ENCODE measurements at places on chromosomes 12 and 14.

DNA sequence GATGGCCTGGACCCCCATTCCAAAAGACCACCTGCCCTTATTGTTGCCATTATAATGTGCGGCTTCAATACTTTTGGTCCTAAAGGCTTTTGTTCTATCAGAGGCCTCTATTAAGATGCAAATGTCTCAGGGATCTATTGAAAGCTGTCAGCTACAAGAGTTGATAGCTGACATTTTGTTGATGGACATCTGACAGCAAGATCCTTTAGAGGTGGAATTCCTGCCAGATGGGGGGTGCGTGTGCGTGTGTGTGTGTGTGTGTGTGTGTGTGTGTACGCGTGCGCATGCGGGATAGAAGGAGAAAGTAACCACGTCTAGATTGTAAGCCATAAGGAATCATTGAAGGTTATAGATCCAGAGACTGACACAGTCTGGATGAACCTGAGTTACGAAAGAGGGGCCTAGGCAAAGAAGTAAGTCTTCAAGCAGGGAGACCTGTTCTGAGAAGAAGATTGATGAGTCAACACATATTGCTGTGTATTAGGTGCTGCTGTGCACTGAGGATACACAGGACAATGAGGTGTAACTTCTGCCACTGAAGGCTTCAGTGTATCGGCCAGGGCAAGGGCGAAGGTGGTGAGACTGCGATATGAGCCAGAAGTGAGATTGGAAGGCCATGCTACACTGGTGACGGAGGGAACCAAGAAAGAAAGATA, 89.2 kb downstream of the PRMT8 start:
- DNase-seq: no peak

DNA sequence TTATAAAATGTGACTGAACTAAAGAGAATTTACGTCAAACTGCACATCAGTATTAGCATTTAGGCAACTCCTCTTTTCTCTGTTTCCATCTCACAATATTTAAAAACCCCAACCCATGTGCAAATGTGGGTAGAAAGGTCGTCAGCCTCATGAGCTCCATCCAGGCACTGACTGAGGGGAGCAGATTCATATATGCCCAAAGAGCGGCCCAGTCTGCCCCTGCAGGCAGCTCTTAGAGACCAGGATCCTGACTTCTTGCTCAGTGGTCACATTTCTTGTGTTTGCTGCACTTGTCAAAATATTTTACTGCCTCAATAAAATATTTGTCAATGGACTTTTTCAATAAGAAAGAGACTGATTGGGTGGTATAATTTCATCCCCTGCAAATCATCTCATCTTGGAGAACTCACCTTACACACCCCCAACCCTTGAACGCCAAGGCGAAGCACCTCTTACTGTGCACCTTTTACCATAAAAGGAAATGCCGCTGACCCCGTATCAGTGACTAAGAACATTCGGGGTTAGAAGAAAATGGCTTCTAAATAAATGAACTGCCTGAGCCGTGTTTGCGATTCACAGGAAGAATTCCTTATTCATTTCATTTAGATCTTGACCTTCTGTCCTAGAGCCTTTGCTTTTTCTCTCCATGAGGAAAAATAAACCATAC, 418.8 kb downstream of the BCL11B start:
- DNase-seq: no peak

- DNase-seq: no peak
Measured at GRCh38 chr12:47899466-47899865, 5.3 kb downstream of the VDR start.

DNA sequence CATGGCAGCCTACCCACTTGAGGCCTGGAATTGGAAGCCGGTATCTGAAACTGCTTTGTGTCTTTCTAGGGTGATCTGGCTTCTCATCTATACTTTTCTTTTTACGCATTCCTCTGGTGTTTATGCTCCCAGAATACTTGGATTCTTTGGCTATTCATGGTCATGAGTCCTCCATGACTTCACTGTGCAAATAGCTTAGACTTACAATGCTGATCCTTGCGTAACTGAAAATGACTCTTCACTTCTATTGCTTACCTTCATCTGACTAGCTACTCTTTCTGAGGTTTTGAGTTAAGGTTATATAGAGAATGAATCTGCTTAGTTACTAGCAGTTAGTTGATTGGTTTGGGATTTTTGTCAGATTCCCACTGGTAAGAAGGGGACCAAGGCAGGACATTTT, 121.7 kb upstream of the NOVA1 start:
- no peak for DNase-seq

DNA sequence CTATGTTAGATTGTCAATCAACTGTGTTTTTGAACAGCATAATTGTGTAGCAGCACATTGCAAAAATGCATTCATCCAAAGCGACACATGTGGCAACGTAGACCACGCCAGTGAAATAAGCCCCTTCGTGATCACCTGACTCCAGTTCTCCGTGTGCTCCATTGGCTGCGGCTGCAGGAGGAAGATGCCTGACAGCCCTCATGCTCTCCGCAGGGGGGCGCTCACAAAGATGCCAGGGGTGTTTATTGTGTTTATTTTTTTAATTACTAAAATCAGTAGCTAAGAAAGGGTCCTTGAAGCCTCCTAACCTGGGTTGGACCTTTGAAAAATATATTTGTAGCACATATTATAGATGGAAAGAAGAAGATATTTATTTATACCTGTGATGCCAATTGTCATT, 116.3 kb downstream of the SLC15A4 start:
- no peak for DNase-seq

DNA sequence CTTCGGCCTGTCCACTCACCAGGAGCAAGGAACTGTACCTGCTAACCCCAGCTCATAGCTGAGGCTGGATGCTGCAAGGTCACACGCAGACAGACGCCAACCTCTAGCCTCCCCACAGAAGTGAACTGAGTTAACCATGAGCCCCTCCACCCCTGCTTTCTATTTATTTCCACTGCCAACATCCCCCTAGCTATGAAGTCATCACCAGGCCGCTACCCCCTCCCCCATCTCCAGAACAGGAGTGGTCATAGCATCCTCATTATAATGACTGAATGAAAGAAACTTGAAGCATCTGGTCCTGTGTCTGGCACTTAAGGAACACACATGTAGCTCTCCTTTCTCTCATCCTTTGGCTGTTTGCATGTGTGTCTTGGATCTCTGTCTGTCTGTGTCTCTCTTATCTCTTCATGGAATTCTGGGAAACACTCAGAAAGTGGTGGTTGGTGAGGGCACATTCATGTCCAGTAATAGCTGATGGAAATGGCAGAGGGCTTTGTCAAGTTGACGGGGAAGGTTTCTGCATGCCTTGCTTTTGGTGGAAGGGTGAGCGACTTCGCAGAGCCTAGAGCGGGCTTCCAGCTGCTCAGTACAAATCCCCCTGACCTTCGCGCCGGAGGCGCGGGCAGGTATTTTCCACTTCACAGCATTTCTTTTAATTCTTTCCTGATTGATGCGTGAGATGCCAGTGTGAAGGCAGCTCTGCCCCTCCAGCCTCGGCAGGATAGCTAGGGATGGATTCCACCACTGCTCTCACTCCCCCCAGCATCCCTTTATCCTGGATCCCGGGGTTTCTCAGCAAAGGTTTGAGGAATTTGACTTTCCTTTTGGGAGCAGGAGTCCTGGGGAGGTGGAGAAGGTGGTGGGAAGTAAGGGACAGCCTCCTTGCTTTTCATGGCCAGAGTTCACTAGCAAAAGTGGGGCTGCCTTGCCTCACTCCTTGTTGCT, 198.2 kb downstream of the CHST11 start:
- no peak for DNase-seq

DNA sequence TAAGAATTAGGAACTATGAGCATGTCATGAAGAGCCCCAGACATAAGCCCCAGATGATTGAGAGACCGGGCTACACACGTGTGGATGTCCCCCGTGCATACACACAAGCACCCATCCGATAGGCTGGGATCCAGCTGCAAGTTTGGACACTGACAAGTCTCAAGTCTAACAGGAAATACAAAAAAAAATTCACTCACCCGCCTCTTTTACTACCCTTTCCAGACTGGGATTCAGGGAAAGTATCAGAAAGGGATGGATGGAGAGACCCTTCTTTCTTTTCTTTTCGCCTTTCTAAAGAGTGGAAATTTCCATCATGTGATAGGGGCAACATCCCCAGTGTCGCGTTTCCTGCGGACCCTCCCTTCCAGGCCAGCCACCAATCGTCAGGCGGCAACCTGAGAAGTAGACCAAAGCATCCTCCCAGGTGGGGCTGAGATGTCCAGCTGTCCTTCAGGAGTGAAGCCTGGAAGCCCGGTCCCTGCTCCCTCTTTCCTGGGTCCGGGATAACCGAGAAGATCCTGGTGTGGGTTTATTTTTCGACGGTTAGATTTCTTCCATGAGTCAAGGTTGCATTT, 6.4 kb upstream of the SLC38A4 start:
- DNase-seq: no peak

- DNase-seq: no peak
Measured at GRCh38 chr12:107328442-107329133, 235.2 kb upstream of the CRY1 start.

- DNase-seq: no peak
Measured at GRCh38 chr12:51378749-51379148, 12.5 kb downstream of the GALNT6 start.

DNA sequence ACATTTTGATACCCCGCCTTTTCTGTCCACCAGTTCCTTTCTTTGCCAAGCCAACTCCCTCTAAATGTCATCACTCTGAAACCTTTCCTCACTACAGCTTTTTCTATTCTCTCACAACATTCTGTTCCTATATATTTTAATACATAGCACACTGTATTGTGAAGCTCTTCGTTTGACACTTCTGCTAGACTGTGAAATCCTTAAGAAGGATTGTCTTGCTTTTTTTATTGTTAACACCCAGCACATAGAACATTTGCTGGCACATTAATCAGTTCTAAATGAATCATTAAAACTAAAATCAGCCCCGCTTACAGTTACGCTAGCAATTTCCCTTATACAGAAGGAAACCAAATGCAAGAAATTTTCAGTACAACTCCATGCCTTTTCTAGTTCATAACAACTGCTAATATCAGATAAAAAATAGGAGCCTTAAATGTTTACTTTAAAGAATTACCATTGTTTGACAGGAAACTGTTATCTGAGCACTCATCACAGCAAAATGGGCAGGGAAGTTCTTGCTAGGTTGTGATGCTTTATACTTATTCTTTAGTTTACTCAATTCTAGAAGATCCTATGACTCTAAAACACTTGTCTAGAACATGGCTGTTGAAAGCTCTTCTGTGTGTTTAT, 93.5 kb downstream of the PPP1R12A start:
- DNase-seq: no peak

DNA sequence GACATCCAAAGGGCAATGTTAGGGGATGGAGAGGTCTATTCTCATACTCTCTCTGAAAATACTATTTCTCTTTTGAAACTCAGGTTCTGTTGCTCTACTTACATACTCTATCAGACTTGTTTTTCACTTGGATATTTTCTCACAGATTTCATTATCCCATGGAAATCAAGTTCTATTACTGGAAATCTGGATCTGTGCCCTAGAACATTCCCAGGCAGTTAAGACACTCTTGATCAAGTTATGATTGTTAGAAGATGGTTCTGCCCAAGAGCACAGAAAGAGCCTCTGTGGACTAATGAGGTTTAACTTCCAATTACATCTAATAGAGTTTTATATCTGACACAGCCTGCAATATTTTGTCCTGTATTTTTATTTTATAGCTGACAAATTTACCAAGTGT, 591.0 kb upstream of the ATP2B1 start:
- DNase-seq: no peak

DNA sequence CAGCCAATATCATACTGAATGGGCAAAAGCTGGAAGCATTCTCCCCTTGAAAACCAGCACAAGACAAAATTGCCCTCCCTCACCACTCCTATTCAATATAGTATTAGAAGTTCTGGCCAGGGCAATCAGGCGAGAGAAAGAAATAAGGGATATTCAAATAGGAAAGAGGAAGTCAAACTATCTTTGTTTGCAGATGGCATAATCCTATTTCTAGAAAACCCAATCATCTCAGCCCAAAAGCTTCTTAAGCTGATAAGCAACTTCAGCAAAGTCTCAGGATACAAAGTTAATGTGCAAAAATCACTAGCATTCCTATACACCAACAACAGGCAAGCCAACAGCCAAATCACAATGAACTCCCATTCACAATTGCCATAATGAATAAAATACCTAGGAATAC, 21.0 kb upstream of the ANP32D start:
- no peak for DNase-seq

DNA sequence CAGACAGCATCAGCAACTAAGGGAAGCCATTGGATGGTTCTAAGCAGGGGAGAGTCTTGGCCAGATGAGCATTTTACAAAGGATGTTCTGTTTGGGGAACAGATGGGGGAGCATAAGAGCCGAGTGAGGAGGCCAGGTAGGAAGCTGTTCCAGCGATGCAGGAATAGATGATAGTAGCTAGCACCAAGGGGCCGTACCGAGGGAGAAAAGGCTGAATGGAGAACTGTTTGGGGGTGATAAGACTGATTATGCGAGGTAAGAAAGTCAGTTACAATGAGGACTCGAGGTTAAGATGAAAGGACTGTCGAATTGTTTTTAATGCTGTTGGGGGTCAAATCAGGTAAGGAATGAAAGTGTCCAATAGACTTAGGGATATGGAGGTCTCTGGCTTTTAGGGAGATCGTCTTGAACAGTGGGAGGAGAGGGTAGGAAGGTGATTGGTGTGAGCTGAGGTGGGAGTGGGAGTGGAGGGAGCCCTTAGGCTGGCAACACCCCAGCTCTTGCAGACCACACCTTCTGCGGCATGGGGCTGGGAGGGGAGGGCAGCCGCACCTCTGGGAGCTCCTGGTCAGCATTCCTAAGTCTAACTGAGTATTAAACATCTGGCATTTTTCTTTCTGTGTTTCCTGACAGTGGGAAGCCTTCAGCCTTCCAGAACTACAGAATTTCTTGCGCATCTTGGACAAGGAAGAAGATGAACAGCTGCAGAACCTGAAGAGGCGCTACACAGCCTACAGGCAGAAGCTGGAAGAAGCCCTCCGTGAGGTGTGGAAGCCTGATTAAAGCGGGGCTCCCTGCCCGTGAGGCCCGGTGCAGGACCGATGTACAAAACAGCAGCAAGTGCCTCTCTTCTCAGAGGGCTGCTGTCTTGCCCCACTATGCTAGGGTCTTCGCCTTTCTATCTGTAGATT, 64.8 kb downstream of the GNS start:
- DNase-seq: no peak

DNA sequence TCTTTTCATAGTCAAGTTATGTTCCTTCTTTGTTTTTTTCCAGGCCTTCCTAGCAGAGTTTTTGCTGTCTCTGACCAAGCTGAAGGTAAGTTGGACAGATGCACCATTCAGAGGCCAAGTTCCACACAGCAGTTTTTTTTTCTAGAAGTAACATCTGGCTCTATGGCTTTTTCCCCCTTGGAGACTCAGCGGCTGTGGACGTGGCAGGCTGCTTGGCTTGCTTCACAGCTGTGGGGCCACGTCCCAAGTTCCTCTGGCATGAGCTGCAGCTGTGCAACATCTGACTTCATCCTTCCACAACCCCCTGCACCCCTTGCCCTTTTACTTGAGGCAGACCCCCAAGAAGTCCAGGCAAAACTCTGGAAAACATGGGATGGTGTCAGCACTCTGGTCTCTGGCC, 24.2 kb upstream of the RHOJ start:
- DNase-seq: no peak

Data from AML-193 (cell line).